8988T (cell line): ENCODE measurements at places on chromosomes 2 and 18.
A peak's percentile ranks its signal among the peaks of the same experiment; 100 is the strongest.

GRCh38 chr2:189236066-189236465 is 56.5 kb upstream of the COL5A2 start:
- no peak for DNase-seq

DNA sequence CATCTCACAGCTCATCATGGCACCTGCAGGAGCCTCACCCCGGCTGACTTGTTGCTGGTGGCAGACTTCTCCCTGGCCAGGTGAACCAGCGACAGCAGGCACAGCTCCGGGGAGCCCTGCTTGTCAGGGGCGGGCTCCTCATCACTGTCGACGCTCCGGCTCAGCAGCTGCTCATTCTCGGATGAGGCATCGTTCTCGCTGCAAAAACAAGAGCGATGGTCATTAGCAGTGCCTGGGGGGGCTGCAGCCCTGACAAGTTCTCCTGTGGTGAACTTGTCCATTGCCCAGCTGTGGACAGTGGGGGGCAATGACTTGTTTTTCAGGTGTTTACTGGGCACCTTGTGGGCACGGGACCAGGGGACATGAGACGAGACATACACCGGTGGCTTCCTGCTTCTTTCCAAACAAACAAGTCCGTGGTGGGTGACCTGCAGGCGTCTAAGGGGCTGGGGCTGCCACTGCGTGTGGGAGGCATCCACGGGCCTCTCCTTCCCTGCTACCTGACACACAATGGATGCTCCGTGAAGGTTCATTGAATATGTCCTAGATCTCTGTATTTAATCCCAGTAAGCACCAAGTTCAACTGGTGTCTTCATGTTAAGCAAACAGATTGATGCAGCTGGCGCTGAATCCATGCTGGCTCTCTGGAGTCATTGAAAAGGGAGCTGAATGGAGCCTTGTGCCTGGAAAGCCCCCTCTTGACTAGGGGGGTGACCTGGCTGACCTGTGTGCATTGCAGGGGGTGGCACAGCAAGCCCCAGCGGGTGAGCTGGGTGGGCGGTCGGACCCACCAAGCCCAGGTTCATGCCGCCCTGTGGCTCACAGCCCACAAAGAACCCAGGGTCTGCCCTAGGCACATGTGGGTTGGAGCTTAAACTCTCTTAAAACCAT is 81.0 kb downstream of the EDAR start:
- DNase-seq, result no peak

DNA sequence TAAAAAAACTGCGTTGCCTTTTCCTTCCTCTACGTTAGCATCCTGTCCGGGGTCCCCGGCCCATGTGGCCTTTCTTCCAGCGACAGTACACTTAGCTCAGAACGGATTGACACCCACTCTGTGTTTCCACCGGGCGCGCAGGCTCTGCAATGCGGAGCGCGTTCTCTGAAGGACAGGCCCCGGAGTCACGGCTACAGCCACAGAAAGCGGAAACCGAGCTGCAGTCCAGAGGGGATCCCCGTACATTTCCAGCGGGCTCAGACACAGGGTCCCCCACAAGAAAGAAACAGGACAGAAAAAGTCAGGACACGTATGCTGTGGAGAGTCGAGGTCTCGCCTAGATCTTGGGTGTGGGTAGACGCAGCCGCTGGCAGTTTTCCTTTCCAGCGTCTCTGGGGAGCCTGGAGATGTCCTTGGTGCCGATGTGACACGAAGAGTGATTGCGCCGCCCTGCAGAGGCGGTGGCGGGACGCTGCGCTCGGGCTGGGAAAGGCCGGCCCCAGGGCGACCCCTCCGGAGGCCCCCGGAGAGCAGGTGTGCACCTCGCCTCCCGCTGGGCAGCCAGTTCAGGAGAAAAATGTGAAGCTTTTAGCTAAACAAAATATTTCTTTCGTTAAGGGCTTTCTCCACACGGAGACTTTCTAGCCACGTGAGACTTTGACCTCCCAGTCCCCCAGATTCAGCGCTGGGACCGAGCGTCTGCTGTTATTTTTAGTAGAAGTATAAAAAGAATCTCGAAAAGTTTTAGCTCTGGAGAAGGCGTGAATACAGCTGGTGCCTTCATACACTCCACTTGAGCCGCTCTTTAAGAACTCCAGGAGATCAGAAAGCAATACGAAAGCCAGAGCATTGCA is 1.3 kb upstream of the ACKR3 start:
- DNase-seq, result peak; percentile 28

DNA sequence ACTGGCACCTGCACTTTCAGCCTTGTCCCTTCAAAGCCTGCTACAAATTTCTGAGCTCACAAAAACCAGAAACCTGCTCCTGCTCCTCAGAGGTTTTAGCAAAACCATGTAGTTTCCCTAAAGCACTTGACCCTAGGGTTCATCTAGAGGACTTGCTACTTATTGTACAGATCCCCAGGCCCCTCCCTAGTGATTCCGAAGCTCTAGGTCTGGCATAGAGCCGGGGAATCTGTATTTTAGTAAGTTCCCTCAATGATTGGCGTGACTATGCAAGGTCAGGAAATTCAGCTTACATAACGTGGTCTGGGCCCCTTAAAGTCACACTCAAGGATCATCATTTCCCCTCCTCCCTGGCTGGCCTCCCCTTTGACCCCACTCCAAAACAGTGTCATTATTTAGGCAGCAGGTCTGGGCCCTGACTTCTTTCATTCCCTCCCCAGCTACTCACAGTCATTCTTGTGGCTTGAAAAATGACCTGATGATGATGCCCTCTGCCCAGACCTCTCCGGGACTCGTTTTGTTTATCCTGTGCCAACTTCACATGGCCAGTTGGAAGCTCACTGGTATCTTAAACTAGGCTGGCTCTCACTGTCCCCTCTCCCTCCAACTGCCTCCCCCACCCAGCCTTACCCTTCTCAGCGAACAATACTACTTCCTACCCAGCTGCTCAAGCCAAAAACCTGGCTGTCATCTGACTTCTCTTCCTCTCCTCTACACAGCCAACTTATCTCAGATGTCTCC is 36.0 kb downstream of the WDFY1 start:
- no peak for DNase-seq

GRCh38 chr2:183349091-183349490 is 224.8 kb downstream of the NUP35 start:
- DNase-seq, result no peak

DNA sequence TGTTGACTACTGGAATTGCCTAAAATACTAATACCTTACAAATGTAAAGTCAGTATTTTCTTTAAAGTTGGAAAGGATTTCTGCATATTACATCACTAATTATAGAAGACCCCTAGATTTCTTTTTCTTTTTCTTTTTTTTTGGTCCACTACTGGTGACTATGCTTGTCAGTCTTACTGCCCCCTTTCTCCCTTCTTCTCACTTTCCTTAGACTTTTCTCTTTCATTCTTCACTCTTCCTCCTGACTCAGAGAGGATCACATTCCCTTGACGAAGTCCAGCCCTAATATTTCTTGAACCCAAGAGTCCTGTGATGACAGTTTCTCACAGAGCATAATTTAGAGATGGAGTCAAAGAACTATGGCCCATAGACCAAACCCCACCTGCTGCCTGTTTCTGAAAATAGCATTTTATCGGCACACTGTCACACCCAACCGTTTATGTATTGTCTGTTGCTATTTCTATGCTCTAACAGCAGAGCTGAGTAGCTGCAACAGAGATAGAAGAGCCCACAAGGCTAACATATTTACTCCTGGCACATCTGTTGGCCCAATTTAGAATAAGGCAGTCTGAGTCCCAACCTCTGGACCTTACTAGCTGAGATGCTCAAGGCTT is 40.6 kb upstream of the RIOK3 start:
- no peak for DNase-seq

GRCh38 chr2:76953733-76954347 is 568.3 kb downstream of the LRRTM4 start:
- no peak for DNase-seq

GRCh38 chr2:210635257-210635656 is 78.9 kb downstream of the CPS1 start:
- no peak for DNase-seq

- no peak for DNase-seq
Measured at GRCh38 chr18:24840051-24840450, 379.6 kb downstream of the HRH4 start.

GRCh38 chr2:196500686-196501431 is 138.7 kb upstream of the CCDC150 start:
- DNase-seq, result no peak

DNA sequence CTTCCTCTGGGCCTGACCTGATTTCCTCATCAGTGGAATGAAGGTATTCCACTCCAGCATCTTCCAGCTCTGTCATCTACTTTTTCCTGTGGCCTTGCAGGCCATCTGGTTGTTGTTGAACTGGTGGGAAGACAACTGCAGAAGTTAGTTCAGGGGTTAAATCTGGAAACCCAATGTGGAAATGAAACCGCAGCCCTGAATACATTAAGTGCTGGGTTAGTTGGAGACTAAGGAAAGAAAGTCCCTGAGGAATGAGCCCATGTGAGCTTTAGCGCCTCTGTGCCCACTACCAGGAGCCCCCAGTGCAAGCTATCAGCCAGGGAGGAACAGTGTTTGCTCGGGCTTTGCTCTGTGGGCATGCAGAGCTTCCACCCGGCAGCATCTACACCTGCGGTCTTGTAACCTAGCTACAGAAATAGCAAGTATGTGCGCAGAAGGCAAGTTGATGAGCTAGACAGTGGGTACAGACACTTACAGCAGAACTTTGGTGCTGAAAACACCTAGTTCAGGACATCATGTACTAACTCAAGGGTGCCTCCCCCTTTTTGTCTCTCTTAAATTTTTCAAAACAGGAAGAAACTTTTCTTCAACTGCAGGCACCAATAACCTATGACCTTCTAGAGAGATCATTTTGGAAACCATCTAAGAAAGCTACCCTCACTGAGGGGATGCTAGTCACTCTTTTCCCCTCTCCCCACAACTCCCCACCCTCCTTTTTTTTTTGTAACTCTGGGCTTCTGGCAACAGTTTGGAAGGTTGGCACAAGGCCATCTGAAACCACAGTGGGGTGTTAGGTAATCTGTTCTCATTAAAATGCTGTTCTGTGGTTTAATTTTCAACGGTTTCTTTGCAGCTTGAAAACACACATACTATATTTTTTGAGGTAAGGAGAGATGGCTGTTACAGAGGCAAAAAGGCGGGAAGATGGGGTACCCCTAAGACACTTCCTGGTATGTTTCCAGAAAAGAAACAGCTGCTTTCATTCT is 18.3 kb upstream of the CXCR4 start:
- DNase-seq, result no peak

DNA sequence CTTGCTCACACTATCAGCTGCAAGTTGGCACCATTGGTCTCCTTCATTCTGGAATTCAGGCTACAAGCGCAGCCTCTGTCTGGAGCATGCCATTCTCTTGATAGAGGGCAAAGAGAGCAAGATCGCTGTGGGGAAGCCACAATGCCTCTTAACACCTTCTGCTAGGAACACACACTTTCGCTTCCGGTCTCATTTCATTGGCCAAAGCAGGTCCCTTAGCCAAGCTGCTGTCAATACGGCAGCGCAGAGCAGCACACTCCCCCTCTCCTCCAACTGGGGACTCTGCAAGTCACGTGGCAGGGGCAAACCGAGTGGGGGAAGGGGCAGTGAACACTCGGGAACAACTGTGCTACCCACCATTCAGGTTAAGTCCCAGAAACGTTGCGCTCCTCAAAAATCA is 98.1 kb downstream of the MMADHC start:
- no peak for DNase-seq

- DNase-seq, result no peak
Measured at GRCh38 chr2:229943171-229943570, 20.9 kb downstream of the FBXO36 start.

GRCh38 chr2:8544786-8545694 is 136.8 kb upstream of the ID2 start:
- peak; percentile 77 for DNase-seq

GRCh38 chr2:127594116-127594591 is 51.8 kb upstream of the GPR17 start:
- no peak for DNase-seq

- DNase-seq, result no peak
Measured at GRCh38 chr18:23998820-23999219, 15.7 kb upstream of the TTC39C start.

DNA sequence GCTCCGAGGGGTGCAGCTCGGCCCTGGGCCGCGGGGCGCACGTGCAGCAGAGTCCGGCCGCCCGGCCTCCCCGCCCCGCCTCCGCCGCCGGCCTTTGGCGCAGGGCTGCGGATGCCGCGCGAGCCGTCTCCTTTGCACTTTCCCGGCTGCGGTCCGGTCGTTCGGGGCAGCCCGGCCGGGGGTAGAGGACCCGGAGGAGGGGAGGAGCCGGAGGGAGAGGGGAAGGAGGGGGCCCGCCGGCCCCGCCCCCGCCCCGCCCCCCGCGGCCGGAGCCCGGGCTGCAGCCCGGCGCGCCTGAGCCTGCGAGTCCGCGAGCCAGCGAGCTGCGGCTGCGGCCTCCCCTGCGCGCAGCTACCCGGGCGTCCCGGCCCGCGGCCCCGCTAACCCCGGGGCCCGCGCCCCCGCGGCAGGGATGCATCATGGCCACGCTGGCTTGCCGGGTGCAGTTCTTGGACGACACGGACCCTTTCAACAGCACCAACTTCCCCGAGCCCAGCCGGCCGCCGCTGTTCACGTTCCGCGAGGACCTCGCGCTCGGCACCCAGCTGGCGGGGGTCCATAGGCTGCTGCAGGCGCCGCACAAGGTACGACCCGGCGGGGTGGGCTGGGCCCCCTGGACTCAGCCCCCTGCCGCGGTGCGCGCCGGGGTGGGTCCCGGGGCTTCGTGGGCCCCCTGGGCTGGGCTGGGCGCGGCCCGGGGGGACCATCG is at the start of gene FHOD3:
TSS of gene FHOD3 (plus strand) at position 297 of the 709 bp plus-strand sequence. CDS start at position 420, 123 bp downstream.
- DNase-seq, result peak; percentile 66

DNA sequence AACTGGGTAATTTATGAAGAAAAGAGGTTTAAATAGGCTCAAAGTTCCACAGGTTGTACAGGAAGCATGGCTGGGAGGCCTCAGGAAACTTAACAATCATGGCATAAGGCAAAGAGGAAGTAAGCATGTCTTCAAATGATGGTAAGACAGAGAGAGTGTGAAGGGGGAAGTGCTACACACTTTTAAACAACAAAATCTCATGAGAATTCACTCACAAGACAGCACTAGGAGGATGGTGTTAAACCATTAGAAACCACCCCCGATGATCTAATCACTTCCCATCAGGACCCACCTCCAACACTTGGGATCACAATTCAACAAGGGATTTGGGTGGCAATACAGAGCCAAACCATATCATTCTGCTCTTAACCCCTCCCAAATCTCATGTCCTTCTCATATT is 34.9 kb downstream of the CFAP210 start:
- no peak for DNase-seq

GRCh38 chr2:95700519-95700918 is 108.7 kb downstream of the TRIM43 start:
- DNase-seq, result no peak

DNA sequence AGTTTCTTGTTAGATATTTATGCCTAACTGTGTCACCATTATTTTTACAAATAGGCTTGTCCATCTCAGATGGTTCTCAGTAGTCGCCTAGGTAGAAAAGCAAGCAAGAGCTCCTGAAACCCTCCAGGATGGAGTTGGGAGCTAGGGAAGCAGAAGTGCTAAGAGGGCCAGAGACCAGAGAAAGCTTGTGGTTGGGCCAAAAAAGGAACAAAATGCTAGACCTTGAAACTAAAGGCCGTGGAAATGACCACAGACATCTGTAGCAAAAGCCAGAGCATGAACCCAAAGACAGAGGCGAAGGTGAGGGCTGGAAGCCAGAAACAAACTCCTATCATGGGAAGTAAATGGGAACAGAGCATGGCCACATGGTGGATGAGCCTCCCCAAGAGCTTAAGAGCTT is 29.9 kb upstream of the RMDN2 start:
- DNase-seq, result no peak

GRCh38 chr2:10448576-10449485 is 704 bp upstream of the ODC1 start:
- DNase-seq, result peak; percentile 93

GRCh38 chr18:78805840-78806239 is 173.8 kb upstream of the SALL3 start:
- DNase-seq, result no peak

GRCh38 chr2:218865396-218865795 is 5.8 kb downstream of the WNT6 start:
- no peak for DNase-seq
